NCI-H1048 (cell line): ENCODE measurements at places on chromosomes 2 and 18.

- DNase-seq: no peak
Observed at GRCh38 chr18:23827681-23828080, 138.4 kb downstream of the LAMA3 start.

GRCh38 chr2:121074293-121074932 lies 210.6 kb downstream of the TFCP2L1 start:
- no peak for DNase-seq

- DNase-seq: no peak
Observed at GRCh38 chr2:8412082-8412481, 269.8 kb upstream of the ID2 start.

DNA sequence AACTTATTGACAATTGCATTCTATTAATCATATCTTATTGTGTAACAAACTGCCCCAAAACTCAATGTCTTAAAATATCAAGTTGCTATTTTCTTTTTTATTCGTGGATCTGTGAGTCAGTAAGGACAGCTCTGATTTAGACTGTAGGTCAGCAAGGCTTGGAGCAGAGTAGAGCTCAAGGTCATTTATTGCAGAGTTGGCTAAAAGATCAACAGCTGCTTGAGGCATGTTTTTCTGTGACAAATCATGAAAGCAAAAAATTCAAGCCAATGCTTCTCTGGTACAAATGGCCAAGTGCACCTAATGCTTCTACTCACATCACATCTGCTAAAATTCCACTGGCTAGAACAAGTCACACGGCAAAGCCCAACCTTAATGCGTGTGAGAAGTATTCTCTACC lies 497.7 kb upstream of the LRATD1 start:
- no peak for DNase-seq

GRCh38 chr2:12315224-12315623 lies 401.5 kb upstream of the TRIB2 start:
- DNase-seq: no peak

DNA sequence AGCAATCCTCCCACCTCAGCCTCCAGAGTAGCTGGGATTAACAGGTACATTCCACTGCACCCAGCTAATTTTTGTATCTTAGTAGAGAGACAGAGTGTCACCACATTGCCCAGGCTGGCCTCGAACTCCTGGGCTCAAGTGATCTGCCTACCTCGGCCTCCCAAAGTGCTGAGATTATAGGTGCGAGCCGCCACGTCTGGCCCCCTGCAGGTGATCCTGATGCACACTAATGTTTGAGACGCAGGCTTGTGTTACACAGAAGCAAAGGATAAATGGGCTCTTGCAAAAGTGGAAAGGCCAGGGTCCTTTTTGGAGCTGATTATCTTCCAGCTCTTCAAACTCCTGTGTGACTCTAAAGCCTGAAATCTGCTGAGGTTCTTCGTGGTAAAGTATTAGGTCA lies 84.2 kb downstream of the TGFA start:
- DNase-seq: no peak

DNA sequence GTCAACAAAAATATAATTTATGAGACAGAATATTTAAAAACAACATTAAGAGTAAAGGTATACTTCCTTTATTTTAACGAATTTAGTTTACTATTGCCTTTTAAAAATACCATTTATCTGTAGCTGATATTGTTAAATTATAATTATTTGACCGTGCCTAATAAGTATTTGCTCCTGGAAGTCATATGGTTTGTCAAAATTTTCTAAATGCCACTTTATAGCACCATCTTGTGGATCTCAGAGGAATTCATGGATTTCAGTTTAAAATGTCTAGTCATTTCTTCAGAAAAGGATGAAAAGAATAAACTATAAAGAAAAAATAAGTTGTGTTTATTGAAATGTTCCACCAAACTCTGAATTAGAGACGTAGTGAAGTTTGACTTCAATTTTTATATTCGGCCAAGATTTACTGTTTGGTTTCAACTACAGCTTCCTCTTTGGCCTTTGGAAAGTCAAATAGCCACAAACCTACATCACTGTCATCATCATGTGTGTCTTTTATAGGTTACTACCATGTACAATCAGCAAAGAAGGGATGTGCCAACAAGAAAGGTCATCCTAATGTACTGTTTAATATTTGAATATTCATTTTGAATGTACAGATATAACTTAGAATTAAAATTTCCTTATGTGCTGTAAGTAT lies 10.3 kb upstream of the FTCDNL1 start:
- DNase-seq: no peak

DNA sequence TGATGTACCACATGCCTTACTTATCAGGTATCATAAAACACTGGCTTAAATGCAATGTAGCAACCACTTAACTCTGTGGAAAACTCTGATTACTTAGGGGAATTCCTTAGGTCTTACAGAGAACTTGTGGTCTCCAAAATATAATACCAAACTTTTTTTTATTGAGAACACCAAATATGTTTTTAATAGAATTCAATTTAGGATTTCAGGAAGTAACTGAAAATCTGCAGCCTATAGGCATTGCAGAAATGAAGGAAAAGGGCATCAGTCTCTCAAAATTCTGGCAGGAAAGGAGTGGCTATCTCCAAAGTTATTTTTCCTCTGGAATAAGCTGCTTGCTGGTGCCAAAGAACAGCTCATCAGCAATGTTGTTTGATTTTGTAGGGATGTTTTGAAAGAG lies 105.3 kb upstream of the UGP2 start:
- DNase-seq: no peak

DNA sequence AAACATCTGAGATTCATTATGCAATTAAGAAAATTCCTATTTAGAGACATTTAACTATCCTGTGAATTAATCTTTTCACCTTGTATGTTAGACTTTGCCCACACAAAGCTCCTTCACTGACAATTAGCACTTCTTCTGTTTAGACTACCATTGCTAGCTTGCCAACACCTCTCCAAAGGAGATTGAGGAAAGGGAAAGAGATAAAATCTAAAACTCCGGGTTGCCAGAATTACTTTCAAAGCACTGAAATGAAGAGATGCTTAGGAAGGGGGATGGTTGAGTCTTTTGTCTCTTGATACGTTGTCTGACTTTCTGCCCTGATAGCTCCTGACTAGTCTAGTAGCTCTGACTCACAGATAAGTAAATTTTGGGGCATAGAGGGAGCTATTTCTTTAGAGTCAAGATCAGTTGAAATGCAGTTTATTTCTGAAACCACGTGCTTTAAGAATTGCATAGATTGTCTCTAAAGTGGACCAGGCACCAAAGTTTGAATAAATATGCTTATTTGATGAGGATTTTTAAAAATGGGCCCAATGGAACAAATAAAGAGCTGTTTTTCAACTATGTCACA lies 74.1 kb upstream of the DSEL start:
- no peak for DNase-seq

DNA sequence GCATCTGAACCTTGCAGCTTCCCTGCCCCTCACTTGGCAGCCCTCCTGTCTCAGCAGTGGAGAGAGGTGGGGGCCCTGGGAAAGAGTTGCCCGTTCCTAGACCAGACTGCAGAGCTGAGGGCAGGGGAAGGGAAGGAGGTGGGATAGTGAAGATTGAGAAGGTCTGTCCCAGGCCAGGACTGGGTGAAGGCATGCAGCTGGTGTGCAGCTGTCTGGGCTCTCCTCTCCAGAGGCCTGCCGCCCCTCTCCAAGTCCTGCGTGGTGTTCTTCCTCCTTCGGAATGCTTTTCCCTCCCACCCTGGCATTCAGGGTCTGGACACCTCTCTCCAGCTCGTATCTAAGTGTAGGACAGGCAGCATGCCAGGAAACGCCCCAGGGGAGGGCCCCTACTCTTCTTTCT lies 323.5 kb downstream of the CELF4 start:
- DNase-seq: no peak

GRCh38 chr18:56575819-56576663 lies 62.4 kb downstream of the TXNL1 start:
- peak; percentile 3 for DNase-seq
